ENCODE measurements at places on chromosomes 11 and 22.
A peak's percentile ranks its signal among the peaks of the same experiment; 100 is the strongest.

- DNase-seq, result no peak
Observed at GRCh38 chr11:88280673-88281316, 56.7 kb downstream of the CTSC start.

DNA sequence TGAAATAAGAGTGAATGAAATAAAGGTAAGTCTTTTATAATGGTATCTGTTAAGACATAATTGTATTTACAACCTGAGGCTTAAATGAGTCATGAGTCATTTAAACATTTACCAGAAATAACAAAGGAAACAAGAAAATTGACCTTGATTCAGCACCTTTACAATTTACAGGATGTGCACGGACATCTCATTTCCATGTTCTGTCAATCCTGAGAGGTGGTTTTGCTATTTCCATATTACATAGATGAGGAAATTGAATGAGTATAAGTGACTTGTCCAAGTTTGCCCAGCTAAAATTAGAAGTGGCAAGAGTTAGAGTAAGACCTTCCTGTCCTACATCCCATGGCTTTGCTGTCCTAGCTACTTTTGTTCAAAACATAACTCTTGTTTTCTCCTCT lies 89.1 kb downstream of the TRIM44 start:
- DNase-seq, result no peak

- no peak for DNase-seq
Observed at GRCh38 chr11:130668751-130669150, 220.3 kb downstream of the ADAMTS15 start.

- no peak for DNase-seq
Observed at GRCh38 chr11:113567867-113568544, 92.8 kb upstream of the DRD2 start.

- no peak for DNase-seq
Observed at GRCh38 chr22:32570501-32570900, 95.9 kb downstream of the FBXO7 start.

DNA sequence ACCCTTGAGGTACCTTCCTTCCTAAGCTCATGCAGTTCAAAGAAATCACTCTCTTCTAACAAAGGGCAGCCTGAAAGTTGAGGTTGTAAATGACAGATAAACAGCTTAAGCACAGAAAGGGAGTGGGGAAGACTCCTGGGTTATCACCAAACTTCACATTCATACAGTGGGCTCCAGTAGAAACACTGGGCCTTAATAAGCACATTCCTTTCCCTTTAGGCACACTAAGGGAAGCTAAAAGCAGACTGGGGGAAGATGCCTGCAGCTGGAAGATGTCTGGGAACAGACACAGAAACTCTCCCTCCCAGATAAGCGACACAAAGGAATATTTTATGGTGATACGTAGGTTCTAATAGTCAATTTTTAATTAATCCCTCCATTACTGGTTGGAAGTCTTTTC lies 350.3 kb upstream of the MPPED2 start:
- no peak for DNase-seq

- no peak for DNase-seq
Observed at GRCh38 chr11:65781152-65781961, 581 bp upstream of the AP5B1 start.

DNA sequence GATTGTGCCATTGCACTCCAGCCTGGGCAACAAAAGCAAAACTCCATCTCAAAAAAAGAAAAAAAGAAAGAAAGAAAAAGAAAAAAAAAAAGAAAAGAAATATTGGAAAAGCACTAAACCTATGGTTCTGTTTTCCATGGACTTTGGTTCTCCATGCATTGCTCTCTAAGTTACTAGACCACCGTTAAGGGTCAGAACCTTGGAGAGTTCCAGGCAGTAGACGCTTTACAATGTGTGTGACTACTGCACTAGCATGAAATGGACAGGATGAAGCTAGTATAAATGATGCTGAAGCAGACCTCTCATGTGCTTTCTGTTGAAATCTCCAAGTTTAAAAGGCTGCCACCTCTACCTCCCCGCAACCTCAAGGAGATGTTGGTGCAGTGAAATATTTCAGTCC lies 63.5 kb downstream of the SIK2 start:
- no peak for DNase-seq

DNA sequence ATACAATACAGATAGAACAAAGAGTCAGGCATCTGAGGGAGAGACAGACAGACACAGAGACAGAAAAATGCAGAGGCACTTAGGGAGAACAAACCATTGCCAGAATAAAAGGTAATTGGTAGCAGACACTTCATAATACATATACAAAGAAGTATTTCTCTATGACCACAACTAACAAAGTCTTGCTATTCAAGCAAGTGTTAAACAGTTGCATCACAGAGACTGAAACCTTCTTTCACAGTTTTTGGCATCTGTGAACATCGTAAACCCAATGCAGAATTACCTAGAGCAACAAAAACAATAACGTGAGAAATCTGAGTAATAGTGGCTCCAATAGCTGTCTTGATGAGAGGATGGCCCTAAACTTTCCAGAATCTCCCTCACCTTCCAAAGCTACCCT lies 116.4 kb downstream of the BLID start:
- DNase-seq, result no peak

DNA sequence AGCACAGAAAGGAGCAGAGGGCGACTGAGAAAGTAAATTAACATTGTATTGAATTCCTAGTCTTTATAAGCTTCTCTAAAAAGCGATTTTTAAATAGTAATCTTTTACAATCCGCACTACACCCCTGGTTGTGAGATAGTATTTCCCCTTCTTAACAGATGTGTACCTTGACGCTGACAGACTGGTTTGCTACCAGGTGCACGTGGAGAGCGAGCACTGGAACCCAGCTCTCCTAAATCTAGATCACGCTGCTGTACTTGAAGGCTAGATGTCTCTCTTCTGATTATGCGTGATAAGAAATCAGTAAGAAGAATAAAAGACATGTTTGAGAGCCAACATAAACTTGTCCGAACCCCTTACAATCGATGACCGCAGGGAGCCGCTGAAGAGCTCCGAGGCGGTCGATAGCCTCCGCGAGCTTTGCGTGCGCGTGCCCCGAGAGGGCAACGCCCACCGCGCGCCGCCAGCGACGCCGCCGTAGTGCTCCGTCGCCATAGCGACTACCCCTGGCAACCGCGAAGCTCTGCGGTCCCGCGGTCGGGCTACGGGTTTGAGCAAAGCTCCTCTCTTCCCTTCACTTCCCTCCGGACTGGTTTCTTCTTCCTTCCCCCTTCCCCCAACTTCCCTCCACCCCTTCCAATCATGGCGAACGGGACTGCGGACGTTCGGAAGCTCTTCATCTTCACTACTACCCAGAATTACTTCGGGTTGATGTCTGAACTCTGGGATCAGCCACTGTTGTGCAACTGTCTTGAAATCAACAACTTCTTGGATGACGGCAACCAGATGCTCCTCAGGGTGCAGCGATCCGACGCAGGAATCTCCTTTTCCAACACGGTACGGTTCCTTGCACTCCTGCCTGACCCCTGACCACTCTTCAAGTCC lies at the start of gene DYNC2H1:
Gene DYNC2H1, plus strand, starts transcription at position 494 of the 885 bp plus-strand sequence. Its CDS starts 149 bp downstream, at position 643.
- DNase-seq, result peak; percentile 88

- no peak for DNase-seq
Observed at GRCh38 chr22:17920992-17921650, 103.2 kb downstream of the MICAL3 start.

DNA sequence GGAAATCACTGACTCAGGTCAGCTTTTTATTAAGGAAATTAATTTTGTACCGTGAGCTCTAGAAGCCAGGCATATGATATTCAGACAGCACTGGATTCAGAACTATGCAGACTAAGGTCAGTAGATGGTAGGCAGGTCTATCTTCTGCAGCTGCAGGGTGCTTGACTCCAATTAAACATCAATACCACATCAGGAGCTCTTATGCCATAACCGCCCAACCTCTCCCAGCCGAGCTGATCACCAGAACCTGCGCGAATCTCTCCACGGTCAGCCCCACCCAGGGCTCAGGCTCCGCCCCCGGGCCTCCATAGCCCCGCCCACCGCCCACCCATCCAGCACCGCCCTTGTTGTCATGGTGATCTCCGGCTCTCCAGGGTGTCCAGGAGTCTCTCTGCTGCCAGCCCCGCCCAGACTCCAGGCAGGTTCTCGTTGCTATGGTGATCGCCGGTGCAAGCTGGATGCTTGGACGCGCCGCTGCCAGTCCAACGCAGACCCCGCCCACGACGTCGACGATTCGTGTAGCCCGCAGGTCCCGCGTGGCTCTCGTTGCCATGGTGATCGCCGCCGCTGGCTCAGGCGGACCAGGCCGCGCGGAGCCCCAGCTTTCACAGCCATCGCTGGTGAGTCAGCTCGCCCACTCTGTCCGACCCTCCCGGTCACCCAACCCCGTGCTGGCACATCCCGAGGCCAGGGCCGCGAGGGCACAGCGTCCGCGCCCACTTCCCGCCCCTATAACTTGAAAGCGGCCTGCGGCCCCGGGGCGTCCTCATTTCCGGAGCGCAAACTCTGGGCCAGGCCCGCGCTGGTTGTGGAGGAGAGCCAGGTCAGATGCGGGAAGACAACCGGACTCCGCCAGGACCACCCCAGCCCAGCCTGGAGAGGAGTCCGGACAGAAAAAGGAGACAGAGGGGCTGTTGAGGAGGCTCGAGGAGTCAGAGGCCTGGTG lies at the start of gene RAB36:
Gene RAB36, plus strand, starts transcription at position 546 of the 946 bp plus-strand sequence. CDS start 1,140 bp downstream, outside the sequence.
- DNase-seq, result peak; percentile 90

DNA sequence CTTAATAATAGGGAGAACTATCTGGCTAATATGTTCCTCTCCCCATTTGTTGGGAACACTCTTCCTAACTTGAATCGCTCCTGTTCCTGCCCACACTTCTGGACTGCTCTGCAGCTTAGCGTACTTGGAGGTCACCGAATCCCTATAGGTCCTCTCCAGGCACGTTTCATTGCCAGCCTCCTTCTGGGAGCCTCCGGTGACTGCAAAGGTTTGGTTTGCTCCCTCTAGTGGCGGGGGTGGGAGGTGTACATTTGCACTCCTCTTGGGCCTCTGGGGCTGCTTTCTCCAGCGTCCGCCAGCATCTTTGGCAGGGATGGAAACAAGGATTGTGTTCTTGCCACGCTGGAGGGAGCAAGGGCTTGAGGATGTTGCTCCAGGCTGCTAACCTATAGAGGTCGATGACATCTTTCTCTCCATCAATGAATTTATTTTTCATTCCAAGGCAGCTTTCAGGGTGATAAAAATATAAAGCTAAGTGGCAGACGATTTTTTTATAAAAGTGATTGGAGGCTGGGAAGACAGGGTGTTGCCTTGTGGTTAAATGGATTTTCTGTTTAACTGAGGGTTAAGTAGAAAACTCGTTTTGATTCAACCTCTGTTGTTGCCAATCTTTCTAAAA lies 48.7 kb downstream of the TSPAN18 start:
- DNase-seq, result peak; percentile 78

DNA sequence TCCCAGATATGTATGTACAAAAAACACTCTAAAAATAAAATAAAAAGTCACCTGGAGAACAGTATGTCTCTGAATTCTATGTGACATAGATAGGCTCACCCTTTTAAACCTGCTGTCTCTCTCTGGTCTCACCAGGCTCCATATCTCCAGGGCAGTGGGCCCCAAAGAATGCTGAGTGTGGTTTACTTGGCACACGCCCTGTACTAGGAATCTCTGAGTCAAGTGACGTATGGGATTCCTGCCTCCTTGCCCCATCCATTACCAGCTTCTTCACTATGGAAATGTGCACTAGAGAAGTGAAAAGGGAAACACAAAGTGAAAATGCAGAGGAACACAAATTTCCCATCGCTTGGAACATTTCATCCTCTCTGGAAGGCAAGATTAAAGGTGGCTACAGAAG lies 722.2 kb upstream of the TENM4 start:
- DNase-seq, result no peak

- DNase-seq, result no peak
Observed at GRCh38 chr11:5153574-5154431, 754 bp downstream of the OR52A1 start.

GRCh38 chr22:40007853-40008710 lies 13.3 kb downstream of the FAM83F start:
- DNase-seq, result no peak

DNA sequence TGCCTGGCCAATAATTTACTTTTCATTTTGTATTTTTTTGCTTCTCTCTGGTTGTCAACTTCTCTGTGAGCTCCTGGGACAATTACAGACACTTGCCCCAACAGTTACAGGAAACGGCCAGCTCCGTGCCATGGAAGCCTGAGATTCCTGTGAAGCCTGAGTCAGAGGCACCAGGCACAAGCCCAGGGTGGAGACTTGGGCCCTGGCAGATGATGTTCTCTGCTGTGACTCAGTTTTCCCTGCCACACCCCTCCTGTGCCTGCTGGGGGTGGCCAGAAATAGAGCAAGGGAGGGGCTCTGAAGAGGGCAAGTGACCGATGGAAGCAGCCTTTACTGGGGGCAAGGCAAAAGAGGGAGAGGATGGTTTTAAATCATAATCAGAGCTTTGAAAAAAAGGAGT lies 4.9 kb downstream of the ATP5MGL start:
- peak; percentile 37 for DNase-seq

DNA sequence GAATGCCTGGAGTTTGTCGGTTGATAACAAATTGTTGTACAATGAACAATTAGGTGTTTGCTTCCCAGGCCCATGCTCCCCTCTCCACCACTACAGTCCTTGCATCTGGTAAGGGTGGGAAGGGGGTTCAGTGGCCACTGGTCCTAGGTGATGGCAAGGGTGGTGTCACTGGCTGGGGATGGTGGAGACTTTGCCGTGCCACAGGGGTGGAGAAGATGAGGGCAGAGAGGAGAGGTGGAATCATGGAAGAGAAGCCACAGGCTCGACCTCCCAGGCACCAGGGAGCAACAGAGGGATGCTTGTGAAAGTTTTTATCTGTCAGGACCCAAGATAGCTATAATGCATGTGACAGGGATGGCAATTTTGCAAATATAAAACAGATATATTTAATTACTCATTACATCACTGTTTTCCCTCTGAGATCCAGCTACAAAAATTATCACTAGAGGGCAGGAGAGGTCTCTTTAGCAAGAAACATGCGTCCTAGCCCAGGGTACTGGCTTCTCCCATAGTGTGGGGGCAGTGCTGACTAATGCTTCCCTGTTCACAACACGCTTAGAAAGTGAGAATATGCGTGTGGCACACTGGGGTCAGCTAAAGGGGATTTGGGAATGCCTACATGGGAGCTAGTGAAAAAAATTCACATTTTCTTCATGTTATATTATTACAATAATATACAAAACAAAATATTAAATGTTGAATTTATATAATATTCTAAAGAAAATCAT lies 49.0 kb upstream of the AMPD3 start:
- DNase-seq, result peak; percentile 64

DNA sequence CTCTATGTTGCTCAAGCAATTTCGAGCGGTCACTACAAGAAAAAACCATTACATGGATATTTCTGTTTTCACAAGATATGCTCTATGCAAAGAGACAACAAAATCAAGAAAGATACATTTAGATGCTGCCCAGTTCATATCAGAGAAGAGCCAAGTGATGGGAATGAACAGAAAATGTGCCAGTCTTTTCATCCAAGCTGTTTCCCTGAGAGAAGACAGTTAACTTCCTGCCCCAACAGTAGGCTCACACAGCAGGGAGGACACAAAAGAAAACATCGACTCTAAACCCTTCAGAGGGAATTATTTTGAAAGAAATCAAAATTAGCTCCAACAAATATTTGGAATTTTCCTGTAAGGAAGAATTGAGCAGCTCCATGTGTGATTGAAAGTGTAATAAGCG lies 11.6 kb downstream of the JAML start:
- DNase-seq, result no peak

- DNase-seq, result peak; percentile 38
Observed at GRCh38 chr11:72333661-72334060, 89.7 kb upstream of the PHOX2A start.
